ENCODE measurements at places on chromosomes 12 and 14.

DNA sequence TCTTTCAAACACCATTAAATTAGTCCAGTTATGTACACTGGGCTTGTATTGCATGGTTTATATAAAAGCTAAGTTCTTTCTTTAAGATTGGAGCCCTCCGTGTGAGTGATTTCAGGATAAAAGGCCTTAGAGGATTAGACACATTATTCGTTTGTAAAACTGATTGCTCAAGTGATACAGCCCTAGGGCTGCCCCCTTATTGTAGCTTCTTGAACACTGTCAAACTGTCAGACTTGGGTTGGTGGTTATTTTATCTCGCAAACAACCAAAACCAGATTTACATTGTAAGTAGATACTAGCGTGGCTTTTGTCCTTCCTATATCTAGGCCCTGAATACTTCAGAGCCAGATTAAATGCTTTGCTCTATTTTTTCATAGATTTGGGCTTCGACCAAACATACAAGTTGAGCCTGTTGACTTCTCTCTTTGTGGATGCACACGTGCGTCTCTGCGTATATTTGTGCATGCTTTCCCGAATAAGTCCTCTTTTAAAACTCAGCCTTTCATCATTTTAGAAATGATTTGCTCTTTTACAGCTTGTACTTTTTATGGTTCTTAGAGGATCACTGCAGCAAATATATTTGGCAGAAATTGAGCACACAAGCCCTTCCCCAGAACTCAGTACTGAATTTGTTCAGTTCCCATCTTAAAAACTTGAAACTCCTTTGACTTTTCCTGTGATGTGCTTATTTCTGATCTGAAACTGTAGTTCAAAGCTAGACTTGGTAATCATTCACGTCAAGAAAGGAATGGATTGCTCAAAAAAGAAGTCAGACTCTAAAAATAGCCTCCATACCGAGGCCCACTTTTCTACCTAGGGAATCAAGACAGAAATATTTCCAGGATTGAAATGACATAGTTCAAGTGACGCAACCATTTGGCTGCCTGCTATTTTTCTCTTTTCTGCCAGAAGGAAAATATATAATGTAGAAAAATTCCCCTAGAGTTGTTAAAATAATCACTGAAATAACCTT lies 129.5 kb downstream of the ETV6 start:
- DNase-seq: no peak

GRCh38 chr12:125689576-125690410 lies 624.6 kb downstream of the AACS start:
- DNase-seq: no peak

GRCh38 chr12:10363914-10364814 lies 25.7 kb downstream of the KLRK1 start:
- no peak for DNase-seq

DNA sequence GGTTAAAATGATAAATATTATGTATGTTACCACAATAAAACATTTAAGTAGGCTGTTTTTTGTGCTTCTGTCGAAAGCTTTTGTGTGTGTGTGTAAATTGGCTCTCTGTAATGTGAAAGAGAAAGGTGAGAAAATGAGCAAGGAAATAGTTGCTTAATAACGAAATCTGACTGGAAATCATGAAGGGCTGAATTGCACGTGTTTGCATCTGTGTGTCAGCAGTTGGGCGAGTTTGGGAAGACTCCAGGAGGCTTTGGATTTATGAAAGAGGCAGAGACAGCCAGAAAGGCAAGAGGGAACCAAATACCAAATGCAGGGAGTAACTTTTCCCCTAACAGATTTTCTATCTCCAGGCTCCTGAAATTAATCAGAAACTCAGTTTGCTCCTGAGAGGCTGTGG lies 47.2 kb upstream of the PLEKHG3 start:
- no peak for DNase-seq

GRCh38 chr12:123227581-123228258 lies 5.2 kb downstream of the MPHOSPH9 start:
- DNase-seq: no peak

- DNase-seq: no peak
Measured at GRCh38 chr14:54535126-54535525, 25.4 kb downstream of the CGRRF1 start.

- DNase-seq: no peak
Measured at GRCh38 chr12:111503116-111503515, 96.0 kb downstream of the ATXN2 start.

DNA sequence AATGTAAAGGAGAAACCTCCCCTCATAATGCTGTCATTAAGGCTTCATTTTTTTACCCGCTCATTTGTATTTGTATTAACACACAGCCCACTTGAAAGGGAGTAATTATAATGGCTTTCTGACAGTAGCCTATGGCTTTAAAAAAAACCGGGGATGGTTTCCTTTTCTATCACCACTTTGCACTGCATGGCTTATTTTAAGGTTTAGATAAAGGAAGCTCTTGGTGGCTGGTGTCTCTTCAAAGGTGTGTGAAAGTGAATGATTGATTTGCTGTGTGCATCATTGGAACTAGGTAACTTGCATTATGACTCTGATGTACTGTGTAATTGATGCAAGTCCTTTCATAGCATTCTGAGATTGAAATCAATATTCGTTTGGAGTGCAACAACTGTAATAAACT lies 80.7 kb downstream of the NPAS3 start:
- DNase-seq: no peak

- no peak for DNase-seq
Measured at GRCh38 chr12:46413368-46413767, 40.8 kb upstream of the SLC38A2 start.

All from stimulated activated CD4-positive, alpha-beta T cell treated with anti-CD3 and anti-CD28 coated beads, Interleukin-1b, Interleukin-23, amount 100 ng/mL, for 48 hours (primary cell).